GM12892 (cell line): ENCODE measurements at places on chromosomes 13 and 19.

DNA sequence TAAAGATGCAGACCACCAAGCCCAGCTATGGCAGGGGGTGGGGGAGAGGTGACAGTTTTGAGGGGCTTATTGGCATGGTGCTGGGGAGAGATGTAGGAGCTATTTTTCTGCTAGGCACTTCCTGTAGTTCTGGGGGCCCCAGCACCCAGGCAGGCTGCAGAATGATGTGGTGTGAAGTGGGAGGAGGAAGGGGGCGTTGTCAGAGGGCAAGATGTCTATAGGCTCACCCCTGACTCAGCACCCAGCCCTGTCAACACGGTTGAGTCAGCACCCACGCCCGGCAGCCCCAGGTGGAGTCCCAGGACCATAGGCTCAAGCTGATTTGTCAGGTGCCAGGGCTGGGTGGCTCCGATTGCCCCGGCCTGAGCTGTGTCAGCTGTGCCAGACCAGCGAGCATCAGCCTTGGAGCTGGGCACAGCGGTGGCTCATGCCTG, 5.8 kb downstream of the KLF2 start:
- peak; percentile 54 for DNase-seq

DNA sequence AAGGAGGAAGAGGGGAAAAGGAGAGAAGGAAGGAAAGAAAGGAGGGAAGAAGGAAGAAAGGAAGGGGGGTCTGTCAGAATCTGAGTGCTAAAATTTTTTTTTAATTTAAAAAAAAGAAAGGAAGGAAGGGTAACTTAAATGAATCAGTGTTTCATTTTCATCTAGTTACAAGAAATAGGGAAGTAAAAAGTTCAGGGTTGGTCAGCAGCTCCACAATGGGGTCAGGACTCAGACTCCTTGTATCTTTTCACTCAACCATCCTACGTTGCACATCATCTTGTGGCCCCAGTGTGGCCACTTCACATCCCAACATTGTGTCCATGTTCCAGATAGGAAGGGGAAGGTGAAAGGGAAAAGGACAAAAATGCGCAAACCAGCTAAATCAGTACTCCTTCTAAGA, 14.3 kb upstream of the FNDC3A start:
- DNase-seq, result no peak

- DNase-seq, result no peak
Observed at GRCh38 chr13:84998681-84999080, 800.5 kb downstream of the SLITRK6 start.

GRCh38 chr13:20395061-20395916, 130.4 kb downstream of the CRYL1 start:
- no peak for DNase-seq

- no peak for DNase-seq
Observed at GRCh38 chr13:48542581-48543341, 9.9 kb upstream of the RCBTB2 start.

DNA sequence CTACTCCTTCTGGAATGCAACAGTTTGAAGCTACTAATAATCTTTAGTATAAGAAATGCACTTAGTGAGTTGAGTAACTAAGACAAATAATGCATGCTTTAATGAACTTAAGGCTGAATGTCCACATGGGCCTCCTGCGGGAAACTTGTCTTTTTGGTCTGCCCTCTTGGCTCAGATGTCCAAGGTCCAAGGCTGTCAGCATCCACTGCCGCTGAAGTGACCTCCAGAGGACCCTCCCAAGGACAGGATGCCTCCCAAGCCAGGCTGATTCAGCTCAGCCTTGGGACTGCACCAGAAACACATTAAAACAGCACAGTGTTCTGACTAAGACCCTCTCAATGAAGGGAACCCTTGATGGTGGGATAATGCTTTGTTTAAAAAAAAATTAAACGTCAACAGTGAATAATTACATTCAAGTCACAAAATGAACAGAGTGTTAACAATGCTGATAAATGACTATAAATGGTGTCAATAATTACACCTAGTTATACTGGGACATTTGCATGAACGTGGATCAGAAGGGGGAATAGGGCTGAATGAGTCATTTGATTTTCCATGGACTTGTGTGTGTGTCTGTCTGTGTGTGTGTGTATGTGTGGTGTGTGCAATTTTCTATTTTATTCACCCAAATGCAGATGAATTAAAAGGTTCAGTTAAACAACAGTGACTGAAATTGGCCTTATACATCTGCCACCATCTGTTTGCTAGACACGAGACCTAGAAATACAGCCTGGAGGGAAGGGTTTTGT, 150.5 kb downstream of the COL4A1 start:
- DNase-seq, result no peak

DNA sequence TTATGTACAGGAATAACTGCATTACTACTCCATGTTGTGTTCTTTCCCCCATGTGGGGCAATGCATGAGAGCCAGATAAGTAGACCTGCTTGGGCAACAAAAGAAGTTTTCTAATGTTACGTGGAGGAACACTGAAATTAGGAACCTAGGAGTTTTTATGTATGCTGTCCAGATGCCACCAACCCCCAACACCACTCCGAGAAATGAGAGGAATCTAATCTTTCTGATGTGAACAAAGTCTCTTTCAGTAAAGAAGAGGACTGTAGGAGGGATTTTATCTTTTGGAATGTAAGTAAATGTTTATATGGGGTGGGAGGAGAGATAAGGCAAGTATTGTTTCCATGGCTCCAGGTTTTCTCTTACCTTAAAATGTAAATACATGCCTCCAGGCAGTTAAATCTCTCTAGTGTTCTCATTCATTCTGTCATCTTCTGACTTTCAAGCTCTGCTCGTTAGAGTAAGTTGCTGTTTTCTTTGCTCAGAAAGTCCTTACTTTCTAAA, 820.6 kb downstream of the PCDH17 start:
- DNase-seq, result no peak

DNA sequence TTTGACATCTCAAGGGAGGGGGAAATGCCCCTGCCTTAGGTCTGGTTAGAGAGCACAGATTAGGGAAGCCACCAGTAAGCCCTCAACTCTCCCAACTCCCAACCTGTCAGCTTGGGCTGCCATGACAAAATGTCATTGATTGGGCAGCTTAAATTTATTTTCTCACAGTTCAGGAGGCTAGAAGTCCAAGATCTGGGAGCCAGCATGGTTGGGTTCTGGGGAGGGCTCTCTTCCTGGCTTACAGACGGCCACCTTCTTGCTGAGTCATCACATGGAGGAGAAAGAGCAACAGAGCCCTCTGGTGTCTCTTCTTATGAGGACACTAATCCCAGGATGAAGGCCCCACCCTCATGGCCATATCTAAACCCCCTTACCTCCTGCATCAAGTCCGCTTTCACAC, 24.2 kb downstream of the C19orf12 start:
- DNase-seq, result no peak

DNA sequence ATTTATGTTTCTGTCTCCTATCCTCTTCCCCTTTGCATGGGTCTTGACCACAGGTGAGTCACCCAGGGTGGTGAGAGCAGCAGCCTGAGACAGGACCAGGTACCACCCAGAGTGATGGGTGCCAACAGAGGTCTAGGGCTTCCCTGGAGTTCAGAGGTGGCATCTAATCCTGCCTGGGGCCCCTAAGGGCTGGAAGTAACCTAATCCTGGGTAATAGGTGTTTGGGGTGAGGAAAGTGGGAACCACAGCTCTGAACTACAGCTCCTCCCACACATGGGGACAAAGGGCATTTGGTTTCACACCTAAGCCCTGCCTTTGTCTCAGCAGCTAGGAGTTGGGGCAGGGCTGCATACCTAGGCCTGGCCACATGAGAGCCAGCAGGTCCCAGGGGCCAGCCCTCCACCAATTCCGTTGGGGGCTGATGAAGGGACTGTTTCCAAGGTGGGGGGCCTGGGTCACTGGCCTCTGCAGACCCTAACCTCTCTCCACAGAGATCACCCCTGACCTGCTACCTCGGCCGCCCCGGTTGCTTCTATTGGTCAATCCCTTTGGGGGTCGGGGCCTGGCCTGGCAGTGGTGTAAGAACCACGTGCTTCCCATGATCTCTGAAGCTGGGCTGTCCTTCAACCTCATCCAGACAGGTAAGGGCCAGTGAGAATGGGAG, 8.0 kb downstream of the SPHK2 start:
- no peak for DNase-seq

GRCh38 chr19:48190885-48191284, 20.4 kb downstream of the ZSWIM9 start:
- DNase-seq, result no peak

DNA sequence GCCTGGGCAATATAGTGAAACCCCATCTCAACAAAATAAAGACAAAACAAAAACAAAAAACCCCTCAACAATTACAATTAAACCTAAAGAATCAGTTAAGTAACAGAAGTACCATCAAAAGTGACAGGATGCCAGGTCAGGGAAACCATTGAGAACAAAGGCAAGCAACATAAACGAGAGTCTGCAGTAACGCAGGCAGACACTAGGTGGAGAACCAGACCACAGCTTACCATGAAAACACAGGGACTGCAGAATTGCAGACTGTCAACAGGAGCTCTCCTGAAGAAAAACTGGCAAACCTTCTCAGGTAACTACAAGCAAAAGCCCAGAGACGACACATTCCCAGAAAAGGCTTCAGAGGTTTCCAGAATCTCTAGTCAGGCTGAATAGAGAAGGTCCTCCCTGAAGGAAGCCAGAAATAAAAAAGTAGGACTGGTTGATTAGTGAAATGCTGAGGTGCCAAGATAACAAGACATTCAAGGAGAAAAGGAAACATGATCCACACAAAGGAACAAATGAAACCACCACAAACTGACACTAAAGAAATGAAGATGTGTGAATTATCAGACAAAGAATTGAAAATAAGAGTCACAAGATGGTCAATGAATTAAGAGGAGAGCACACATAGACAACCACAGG, 2.2 kb upstream of the ZNF665 start:
- DNase-seq, result peak; percentile 20

DNA sequence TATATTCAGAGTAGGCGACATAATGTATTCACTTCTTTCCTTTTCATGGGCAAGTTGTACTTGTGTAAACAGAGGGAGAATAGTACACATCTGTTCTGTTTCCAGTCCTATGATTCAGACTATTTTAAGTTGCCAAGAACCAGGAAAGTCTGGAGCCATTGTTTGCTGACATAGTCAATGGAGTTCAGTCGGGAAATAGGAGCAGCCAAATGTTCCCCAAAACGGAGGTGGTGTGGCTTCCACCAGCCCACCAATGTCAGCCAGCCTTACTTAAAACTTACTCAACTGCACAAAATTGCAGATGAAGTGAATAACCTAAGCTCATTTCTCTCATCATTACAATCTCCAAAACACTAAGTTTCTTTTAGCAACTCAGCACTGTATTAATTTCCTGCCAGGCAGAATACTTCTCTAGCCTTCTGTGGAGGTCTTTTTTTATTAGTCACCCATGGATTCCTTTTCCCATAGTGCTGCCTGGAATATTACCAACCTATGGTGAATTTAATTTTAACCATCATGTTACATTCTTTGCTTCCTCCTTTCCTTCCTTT, 22.3 kb upstream of the CSNK1A1L start:
- no peak for DNase-seq

DNA sequence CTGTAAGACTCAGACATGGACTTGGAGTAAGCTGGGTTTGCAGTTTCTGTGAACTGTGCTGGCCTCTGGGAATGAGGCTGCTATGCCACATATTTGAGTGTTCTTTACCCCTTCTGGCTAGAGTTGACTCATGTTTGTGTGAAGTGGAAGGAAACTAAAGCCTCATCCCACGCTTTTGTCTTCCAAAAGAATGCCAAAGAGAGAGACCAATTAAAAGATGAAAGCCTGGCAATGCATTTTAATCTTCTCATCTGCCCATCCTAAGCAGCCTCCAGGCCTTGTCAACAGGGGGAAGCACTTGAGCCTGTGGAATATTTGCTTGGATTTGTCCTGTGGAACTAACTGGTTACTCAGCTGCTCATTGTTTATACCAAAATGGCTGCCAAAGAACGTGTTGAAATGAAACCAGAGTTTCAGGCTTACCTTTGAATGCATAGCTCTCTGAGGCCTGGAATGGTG, 49.1 kb downstream of the LMO7 start:
- DNase-seq, result no peak

GRCh38 chr19:47714339-47714738, 1.1 kb downstream of the EHD2 start:
- no peak for DNase-seq

- no peak for DNase-seq
Observed at GRCh38 chr13:99310382-99311031, 3.3 kb upstream of the GPR183 start.

DNA sequence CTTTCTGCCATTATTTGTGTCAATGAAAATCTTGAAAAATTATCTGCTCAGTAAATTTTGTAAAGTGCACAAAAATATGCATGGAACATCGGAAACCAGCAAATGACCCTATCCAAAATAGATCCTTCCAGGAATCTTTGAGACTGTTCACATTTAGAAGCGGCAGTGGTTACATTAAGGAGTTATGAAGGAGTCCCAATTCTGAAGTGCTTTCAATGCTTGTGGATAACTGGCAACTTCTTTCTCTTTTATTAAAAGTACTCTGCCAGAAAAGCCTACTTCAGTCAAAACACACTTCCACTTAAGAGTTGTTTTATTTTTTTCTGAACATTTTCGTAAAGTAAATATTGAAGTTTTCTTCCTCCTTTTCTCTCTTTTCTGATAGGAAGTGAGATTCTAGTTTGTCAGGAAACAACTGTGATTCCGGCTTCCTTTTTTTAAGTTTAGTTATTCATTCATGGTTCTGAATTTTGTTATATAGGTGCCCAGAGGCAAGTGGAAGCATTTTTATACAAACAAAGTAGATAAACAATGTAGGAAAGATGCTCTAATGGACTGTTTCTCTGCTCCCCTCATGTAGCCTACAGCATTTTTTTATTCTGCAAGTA, 83.5 kb downstream of the PCDH9 start:
- no peak for DNase-seq

- no peak for DNase-seq
Observed at GRCh38 chr13:77362166-77362565, 35.3 kb upstream of the MYCBP2 start.

DNA sequence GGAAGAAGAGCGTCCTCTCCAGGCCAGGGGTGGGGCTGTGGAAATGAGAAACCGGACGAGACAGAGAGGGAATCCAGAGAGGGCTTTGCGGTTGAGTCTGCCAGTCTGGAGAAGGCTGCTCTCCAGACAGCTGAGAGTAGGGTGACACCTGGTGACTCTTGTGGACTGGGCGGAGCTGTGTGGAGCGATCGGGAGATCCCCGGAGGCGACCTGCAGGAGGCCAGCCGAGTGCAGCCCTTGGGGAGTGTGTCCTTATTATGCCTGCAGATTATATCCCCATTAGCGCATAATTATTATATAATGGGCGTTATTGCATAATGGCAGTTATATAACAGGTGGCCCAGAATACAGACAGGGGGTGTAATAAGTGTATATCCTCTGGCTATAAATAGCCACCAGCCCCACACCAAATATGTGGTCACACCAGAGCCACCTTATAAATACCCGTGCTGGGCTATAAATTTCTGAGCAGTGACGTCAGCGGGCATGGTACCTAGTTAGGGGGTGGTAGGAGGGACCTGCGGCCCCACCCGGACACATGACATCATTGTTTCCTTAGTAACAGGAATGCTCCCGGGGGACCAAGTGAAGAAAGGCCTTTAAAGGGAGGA, 41.2 kb downstream of the NFIX start:
- no peak for DNase-seq

DNA sequence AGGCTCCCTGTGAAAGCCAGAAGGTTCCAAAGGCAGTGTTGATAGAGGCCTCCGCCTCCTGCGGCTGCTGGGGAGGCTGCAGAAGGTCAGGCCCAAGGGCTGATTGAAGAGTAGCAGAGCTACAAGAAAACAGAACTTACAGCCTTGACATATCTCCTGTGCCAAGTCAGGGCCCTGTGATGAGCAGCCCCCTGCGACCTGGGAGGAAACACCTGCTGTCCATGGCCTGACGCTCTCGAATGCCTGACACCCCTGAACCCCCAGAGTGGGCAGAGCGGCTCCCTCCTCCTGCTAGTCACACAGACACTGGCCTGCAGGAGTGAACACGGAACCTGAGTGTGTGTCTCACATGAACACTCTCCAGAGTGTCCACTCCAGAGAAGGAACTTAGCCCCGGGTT, 38.2 kb upstream of the TUBGCP3 start:
- no peak for DNase-seq
